ENCODE measurements at places on chromosomes 5 and 9. TPM values are rescaled to one million over a fixed set of nuclear protein-coding genes. Genes with fewer than 3 reads are reported as not detected.

Gene PKD2L2
- not detected for total RNA-seq

Gene FOXB2
- not detected for total RNA-seq

- DNase-seq: no peak
Observed at GRCh38 chr9:131436376-131436775, 42.5 kb downstream of the PRRC2B start.

DNA sequence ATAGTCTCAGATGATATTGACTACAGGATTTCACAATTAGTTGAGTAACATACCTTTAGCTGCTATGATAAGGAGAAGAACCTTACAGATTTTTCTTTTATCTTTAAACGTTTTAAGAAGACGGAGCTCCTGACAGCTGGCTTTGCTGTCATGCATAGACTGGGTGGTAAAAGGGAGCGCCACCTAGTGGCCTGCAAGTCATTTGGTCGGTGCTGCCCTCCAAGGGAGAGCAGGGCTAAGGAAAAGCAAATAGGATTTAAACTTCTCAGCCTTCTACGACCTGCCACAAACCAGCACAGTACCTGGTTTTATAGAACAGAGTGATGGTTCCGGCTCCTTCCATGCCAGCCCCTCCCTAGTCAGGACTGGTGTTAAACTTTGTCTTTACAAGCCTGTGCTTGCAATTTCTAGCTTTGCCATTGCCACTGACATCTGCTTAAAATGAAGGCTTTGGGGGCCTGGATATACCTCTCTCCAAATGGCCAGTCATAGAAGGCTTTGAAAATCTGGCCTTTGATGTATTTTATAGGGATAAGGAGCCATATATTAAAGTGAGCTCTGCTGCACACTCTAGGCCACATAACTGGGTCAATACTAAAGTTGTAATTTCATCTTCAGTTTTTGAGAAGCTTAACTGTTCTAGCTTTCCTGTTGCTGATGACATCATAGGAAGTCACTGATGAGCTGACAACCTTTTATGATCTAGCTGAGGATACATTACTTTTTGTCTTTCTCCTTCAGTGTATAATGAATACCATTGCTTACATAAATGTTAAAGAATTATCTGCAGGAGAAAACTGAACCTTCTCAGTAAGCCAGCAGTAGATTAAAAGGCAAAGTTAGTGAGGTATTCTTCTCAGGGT, 31.1 kb upstream of the ADAMTSL1 start:
- DNase-seq: no peak

Gene TSLP
- 0.06 TPM for total RNA-seq

Gene RGS7BP
- 24.1 TPM for total RNA-seq

- DNase-seq: no peak
Observed at GRCh38 chr5:53479590-53480415, 626 bp upstream of the FST start.

Gene ESM1
- 188 TPM for total RNA-seq

- DNase-seq: peak; percentile 67
Observed at GRCh38 chr5:57887851-57888621, 405.4 kb upstream of the ACTBL2 start.

- peak; percentile 16 for DNase-seq
Observed at GRCh38 chr5:68730220-68730978, 363.4 kb upstream of the SLC30A5 start.

GRCh38 chr5:75756211-75756610, 39.0 kb upstream of the POC5 start:
- no peak for DNase-seq

GRCh38 chr5:108312258-108312657, 69.6 kb downstream of the FBXL17 start:
- no peak for DNase-seq

DNA sequence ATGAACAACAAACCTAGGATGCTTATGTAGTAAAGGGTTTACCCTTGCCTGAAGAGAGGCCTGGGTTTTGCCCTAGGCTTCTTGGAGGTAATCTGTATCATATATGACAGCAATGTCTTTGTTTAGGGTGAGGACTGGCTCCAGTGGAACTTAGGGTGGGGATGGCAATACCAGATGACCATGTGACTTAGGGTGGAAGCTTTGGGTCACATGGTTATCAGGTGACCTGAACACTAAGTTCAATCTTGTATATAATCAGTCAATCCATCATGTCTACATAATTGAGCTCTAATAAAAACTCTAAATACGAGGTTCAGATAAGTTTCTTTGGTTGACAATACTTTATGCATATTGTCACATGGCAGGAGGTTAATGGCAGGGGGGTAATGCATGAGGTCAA, 10.6 kb upstream of the PPP2R2B start:
- DNase-seq: no peak

Gene OTP
- not detected for total RNA-seq

Gene FAM163B
- total RNA-seq: not detected

GRCh38 chr9:14331120-14331519, 17.2 kb upstream of the NFIB start:
- no peak for DNase-seq

GRCh38 chr5:113218200-113218599, 216.6 kb downstream of the TSSK1B start:
- no peak for DNase-seq

- no peak for DNase-seq
Observed at GRCh38 chr9:125883565-125884217, 136.5 kb downstream of the PBX3 start.

GRCh38 chr5:55997742-55998351, 3.1 kb upstream of the IL6ST start:
- DNase-seq: no peak

DNA sequence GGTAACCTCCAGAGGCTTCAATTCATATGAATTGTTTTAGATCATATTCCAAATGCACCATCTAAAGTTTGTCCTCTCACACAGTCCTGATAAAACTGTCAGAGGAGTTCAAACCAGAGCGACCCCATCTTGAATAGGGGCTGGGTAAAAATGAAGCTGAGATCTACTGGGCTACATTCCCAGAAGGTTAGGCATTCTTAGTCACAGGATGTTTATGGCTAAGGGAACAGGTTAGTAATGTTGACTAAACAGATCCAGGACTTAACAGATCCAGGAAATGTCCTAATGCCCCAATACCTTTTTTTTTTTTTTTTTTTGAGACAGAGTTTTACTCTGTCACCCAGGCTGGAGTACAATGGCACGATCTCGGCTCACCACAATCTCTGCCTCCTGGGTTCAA, 192.6 kb upstream of the PRDM9 start:
- DNase-seq: no peak

Gene CARTPT
- total RNA-seq: not detected

Gene UNC13B
- total RNA-seq: 38.9 TPM

- no peak for DNase-seq
Observed at GRCh38 chr9:134946663-134947062, 29.0 kb upstream of the FCN1 start.

- no peak for DNase-seq
Observed at GRCh38 chr9:86389628-86390027, 35.4 kb upstream of the TUT7 start.

- no peak for DNase-seq
Observed at GRCh38 chr5:126184474-126184873, 238.7 kb upstream of the GRAMD2B start.

Gene LIX1
- total RNA-seq: not detected

DNA sequence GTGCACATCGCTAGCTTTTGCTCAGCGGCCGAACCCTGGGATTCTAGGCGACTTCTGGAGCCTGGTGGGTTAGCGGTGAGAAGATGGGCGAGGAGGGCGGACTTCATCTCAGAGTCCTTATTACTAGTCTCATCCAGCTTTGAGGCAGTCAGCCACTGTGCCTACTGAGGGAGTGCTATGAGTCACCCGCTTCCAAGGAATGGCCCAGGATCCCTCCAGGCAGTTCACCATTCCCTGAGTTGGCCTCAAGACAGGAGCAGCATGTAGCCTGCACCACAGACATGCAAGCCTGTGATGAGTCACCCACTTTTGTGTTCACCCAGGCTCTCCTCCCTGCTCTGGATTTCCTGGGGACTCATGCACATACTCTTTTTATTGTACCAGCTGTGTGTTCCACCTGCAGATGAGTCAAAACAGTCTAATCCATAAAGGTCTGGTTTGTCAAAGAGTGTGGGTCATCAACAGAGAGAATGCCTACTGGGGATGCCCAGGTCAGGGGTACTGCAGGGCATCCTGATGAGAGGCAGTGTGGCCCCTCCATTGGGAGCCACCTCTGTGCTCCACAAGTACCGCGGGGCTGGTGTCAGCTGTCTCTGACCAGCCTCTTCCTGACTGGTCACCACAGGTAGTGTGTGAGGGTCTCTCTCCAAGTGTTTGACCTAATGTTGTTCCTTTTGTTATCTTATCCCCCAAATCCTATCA, 20.2 kb downstream of the SLC22A5 start:
- DNase-seq: no peak

DNA sequence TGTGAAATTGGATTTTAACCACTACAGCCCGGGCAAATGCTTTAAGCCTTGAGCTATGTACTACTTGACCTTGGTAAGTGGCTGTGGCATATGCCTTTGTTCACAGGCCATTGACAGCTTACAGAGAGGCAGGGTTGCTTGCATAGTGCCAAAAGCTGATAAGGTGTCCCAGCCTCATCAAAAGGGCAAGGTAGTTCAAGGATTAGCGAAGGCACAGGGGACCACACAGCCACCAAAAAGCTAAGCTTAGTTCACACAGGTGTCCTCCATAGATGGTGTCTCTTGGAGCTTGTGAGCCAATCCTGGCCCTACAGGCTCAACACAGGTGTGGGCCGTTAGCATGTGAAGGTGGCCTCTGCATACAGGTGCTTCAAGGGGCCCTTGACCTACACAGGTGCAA, 86.8 kb downstream of the ZNF622 start:
- DNase-seq: no peak

Gene DDX4
- total RNA-seq: not detected

Gene AIF1L
- total RNA-seq: 3.1 TPM

DNA sequence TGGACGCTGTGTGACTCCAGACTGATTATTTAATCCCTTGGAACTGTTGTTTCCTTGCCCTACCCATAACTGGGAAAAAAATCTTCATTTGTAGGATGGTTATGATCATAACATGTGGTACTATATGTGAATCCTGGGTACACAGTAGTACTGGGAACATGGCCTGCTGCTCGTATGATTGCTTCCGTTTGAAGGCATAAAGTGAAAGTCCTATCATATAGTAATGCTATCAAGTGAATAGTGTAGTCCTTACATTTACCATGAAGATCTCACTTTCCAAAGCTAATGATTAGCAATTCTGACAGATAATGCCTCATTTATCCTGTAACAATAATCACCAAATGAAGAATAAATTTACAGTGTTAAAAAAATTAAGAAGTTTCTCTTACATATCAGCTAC, 53.2 kb downstream of the MEF2C start:
- no peak for DNase-seq

Gene IL7R
- 0.82 TPM for total RNA-seq

Gene MCIDAS
- not detected for total RNA-seq

GRCh38 chr5:53472720-53473510, 7.5 kb upstream of the FST start:
- no peak for DNase-seq

GRCh38 chr5:152864991-152865390, 459.9 kb upstream of the NMUR2 start:
- DNase-seq: no peak

Gene F2RL2
- 30.9 TPM for total RNA-seq

- DNase-seq: peak; percentile 76
Observed at GRCh38 chr5:150540615-150541396, 32.9 kb downstream of the NDST1 start.

Gene TAS2R1
- total RNA-seq: not detected

DNA sequence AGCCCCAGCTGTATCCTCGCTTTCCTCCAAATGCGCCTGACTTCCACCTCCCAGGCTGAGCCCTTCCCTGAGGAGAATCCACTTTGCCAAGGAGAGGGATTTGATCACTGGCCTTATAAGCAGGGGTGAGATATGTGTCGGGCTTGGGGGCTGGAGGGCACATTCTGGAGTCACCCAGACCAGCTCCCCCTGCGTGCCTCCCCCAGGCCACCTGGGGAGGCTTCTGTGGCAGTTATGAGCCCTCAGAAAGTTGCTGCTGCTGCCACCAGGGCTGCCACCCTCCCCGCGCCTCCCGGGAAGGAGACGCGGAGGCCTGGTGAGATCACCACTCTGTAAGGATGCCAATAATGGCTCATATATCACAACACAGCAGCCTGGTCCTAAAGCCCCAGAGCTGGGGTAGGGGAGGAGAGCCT, 211.5 kb downstream of the PAPPA start:
- DNase-seq: no peak

DNA sequence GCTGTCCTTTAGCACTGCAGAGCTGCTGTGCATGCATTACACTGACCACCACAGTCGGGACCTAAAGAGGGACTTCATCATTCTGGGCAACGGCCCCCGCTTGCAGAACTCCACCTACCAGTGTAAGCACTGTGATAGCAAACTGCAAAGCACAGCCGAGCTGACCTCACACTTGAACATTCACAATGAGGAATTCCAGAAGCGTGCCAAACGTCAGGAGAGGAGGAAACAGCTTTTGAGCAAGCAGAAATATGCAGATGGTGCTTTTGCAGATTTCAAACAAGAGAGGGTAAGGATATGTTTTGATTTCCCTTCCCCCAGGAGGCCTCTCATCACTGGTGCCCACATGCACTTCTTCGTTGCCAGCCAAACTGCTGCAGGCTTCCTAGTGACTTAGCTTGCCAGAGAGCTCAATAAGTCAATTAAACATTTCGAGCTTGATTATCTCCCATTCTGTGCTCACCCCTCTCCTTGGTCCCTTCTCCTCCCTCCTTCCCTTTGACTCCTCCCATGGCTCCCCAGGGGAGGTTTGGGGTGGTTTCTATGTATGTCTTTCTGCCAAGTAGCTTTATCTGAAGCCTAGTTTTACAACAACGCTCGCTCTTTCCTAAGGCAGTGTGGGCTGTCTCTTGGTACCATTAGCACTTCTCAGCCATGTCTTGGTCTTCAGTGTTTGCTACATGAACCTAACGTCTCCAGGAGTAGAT, 66.7 kb downstream of the ZNF462 start:
- DNase-seq: no peak

GRCh38 chr5:154721481-154722058, 33.6 kb upstream of the LARP1 start:
- no peak for DNase-seq

- no peak for DNase-seq
Observed at GRCh38 chr5:75460942-75461610, 50.4 kb downstream of the CERT1 start.

DNA sequence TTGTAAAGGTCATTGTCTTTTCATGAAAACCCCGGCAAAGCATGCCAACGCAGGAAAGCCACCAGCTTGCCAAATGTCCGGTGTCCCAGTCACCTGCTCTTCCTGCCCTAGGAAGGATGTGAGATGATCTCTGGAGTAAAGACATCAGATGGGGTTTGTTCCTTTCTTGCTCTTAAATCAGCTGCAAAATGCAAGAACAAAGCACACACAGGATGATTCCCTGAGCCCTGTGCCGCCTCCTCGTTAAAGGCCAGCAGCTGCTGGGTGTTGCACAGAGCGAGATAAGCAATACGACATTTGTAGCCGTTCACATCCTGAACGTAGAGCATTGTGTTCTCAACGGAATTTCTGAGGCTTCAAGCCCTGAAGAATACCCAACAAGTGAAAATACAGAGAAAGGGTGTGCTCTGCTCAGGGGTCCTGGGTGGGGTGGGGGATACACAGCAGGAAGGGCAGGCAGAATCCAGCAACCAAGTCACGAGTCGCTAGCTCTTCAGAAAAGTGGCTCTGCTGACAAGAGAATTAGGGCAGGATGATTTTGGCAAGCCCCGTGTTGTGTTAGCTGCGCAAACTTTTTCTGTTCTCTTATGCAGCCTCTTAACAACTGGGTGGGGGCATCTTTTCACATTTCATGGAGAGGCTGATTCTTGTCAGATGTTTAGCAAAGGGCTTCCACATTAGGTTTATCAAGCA, 229.2 kb upstream of the MAP3K1 start:
- no peak for DNase-seq

Measured in glomerular endothelial cell (primary cell).